ENCODE measurements at places on chromosomes 5 and 9.

DNA sequence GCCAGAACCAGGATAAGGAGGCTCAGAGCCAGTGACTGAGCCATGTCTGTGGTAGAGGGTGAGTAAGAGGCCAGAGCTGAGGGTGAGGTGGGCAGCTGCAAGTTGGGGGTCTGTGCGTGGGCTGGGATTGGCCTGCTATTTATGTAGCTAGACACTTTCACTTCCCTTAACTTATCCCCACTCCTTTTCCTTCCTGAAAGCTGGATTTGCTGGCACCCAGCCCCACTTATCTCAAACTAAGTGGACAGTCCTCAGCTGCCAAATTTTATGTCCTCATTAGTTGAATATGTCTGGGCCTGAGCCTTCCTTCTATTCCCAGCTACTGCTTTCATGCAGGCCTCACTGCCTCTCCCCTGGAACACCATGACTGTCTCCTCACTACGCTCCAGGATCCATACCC is at the start of gene CCL21:
Gene CCL21, minus strand, starts transcription at position 114 of the 400 bp plus-strand sequence. Its CDS starts 70 bp downstream, at position 44.
- DNase-seq, result no peak

DNA sequence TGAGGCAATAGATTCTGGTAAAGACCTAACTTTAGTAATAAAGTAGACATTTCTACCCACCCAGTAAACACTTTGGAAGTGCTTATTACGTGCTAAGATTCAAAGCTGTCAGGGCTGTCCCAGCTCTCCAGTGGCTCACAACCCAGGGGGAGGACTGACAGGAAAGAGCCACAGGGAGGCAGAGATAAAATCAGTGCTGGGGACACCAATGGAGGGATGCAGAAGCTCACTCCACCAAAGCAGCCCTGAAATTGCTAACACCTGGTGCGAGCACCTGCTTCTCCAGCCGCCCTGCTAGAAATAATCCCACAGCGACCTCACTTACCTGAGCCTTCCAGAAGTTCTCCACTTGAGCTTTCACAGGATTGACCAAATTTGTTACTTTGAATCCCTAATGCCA is 501.0 kb downstream of the BNC2 start:
- no peak for DNase-seq

DNA sequence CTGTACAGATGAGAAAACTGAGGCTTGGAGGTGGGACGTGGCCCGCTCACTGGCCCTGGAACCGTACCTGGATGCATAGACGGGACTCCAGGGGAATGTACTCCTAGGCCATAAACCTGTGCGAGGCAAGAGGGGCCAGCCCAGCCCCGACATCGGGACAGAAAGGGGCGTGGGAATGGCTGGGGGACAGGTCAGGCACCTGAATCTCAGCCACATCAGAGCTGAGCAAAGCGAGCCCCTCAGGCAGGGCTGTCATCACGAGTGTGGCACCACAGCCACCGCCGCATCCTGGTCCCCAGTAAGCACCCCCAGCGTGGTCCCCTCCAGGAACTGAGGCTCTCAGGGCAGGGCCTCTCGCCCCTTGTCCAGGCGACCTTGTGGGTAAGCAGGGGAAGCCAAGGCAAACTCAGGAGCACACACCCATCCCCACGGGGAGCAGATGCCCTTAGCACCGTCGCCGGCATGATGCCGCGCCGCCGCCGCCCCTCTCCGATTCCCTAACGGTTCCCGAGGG is 16.5 kb downstream of the NACC2 start:
- DNase-seq, result no peak

- DNase-seq, result no peak
Measured at GRCh38 chr9:115694991-115695390, 458.6 kb upstream of the PAPPA start.

DNA sequence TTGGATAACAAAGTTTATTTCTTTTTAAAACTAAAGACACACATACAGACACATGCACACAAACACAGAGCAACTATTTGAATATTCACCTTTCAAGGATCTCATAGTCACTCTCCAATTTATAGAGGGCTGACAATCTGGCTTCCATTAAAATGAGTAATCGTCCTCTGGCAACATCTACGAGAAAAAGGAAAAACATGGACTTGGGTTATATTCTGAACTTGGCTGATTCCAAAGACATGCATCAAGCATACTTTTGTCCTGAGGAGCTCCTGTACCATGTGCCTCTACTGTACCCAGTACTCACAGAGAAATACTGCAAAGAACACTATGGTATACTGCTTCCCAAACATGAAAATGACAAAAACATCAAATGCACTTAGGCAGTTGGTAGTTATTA is 15.4 kb downstream of the IARS1 start:
- no peak for DNase-seq

GRCh38 chr5:130171699-130172098 is 267.4 kb downstream of the CHSY3 start:
- no peak for DNase-seq

DNA sequence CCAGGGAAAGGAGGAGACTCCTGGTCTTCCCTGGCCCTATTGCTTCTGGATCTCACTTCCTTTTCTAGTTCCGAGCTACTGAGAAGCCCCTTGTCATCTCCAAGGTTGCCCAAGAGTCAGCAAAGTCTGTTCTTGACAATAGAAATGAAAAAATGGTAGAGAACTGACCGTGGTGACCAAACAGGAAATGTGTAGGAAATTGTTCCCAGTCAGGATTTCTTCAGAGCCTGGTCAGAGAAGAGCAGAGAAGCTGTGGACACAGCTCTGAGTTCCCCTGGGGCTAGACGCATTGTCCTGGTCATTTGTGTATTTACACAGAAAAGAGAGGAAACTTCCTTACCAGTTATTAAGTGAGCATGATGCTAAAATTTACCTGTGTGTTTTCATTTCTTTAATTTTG is 35.6 kb downstream of the S1PR3 start:
- no peak for DNase-seq

Measured in stimulated activated CD4-positive, alpha-beta T cell treated with anti-CD3 and anti-CD28 coated beads, TNF-alpha, amount 100 ng/mL, for 1 hour (primary cell).